Vagina (tissue), 2 donors: ENCODE measurements at places on chromosomes 5 and 9.
A peak's percentile ranks its signal among the peaks of the same experiment; 100 is the strongest.

- no peak for DNase-seq
Measured at GRCh38 chr5:59843511-59844213, 49.9 kb downstream of the PDE4D start.

- DNase-seq = no peak
Measured at GRCh38 chr5:164289526-164289925, 784.1 kb downstream of the MAT2B start.

DNA sequence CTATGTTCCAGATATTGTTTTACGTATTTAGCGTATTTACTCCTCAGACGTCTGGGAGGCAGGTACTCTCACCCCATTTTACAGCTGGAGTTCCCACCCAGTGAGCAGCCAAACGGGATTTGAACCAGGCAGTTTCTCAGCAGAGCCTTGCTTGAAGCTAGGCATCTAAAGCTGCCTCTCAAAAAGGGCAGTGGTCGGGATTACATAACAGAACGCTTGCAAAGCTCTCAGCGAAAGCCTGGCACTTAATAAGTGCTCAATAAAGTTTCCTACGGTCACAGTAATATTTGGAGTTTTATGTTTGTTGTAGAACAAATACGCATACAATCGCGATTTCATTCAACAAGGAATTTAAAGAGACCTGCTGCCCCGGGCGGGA lies 286 bp upstream of the BSPRY start:
- no peak for DNase-seq

- no peak for DNase-seq
Measured at GRCh38 chr9:33288235-33288634, 2.1 kb upstream of the NFX1 start.

GRCh38 chr9:9730174-9730573 lies 882.6 kb downstream of the PTPRD start:
- no peak for DNase-seq

GRCh38 chr5:169006842-169007790 lies 293.8 kb downstream of the SLIT3 start:
- DNase-seq = no peak

GRCh38 chr5:179405054-179405416 lies 59.8 kb upstream of the ADAMTS2 start:
- DNase-seq = peak; percentile 52
